ENCODE measurements at places on chromosomes 1 and 21.

- DNase-seq = no peak
Observed at GRCh38 chr1:156055281-156056048, 883 bp downstream of the LAMTOR2 start.

DNA sequence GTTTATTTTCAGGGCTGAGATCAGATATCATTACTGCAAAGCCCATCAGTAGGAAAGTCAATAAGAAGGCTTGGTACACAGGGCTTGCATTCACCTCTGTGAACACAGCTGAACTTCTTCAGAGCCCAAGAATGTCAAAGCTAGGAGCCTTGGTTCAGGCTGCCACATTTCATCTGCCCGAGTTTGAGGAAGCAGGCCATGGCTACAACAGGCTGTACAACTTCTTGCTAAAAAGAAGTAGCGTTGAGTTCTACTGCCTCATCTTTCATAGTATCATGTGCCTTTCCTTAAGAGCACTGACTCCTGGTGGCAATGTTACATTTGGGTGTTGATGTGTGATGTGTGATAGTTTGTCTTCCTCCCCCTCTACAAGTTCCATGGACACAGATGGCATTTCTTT, 10.1 kb downstream of the C1orf162 start:
- DNase-seq = no peak

- no peak for DNase-seq
Observed at GRCh38 chr1:6358757-6359201, 34.8 kb downstream of the ACOT7 start.

- DNase-seq = peak; percentile 8
Observed at GRCh38 chr1:206816390-206817287, 44.3 kb upstream of the IL10 start.

DNA sequence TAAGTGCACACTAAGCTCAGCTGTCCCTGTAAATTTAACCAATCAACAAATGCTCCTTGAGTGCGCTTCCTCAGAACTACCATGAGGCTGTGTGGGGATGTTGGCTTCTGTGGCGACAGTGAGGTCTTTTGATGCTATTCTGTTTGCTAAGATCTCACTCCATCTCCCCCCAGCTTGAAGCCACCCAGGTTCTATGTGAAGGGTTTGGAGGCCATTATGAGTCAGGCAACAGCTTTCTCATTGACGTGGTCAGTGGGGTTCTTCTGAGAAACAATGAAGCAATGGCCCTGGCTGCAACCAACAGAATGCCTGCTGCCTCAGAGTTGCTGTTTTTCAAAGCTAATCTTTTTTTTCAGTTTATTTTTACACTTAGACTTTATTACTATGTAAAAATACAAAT, 205.5 kb downstream of the PTBP2 start:
- DNase-seq = no peak

DNA sequence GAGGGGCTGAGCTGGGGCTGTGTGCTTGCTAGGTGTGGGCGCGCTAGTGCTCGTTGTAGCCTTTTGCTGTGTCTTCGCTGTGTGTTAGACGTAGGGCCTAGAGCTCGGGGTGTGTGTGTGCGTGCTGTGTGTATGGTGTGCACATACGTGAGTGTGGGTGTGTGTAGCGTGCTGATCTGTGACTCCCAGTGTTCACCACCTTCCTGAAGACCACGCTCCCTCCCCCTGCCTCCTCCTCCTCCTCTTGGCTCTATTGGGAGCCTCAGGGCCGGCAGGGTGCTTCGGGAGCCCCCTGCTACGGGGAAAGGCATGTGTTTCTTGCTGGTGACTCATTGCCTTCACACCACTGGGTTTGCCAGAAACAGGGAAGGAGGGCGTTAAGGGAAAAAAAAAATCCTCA, 9.4 kb upstream of the KCNC4 start:
- DNase-seq = no peak

DNA sequence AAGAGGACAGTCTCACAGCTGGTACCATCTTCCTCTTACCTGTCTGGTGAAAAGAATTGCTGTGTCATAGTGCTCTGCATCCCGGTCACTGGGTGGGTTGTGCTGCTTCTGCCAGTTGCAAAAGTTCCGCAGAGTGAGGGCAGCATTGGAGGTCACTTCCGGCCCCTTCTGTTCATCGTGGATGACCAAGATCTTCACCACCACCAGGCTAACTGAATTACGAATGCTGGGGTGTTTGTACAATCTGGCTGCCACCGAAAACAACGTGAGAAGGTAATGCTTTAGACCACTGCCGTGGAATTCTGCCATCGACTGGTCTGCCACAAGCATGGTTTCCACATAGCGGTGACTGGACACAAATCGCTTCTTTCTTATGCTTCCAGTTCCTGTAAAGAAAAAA, 2.9 kb downstream of the ADAMTS1 start:
- DNase-seq = no peak
